ENCODE measurements at places on chromosomes 3 and 15. TPM values are rescaled to one million over a fixed set of nuclear protein-coding genes. Genes with fewer than 3 reads are reported as not detected.

The SCAANT1 gene
- polyA plus RNA-seq, result not detected

The RPP14 gene
- 11.8 TPM for polyA plus RNA-seq

The SLC22A13 gene
- not detected for polyA plus RNA-seq

The RPUSD2 gene
- polyA plus RNA-seq, result 9.7 TPM

The GXYLT2 gene
- 9.4 TPM for polyA plus RNA-seq

The OPA1 gene
- polyA plus RNA-seq, result 14.4 TPM

The SPATA12 gene
- 0.02 TPM for polyA plus RNA-seq

The KBTBD12 gene
- 0.87 TPM for polyA plus RNA-seq

The KY gene
- 0.87 TPM for polyA plus RNA-seq

The CD80 gene
- polyA plus RNA-seq, result 0.73 TPM

The CCR9 gene
- polyA plus RNA-seq, result 0.05 TPM

The GALNT15 gene
- 28.5 TPM for polyA plus RNA-seq

The ATP8B4 gene
- polyA plus RNA-seq, result 8.7 TPM

The PPP4R2 gene
- polyA plus RNA-seq, result 20.5 TPM

The NRG4 gene
- 1.0 TPM for polyA plus RNA-seq

The LRRC15 gene
- 0.10 TPM for polyA plus RNA-seq

The SPRED1 gene
- polyA plus RNA-seq, result 8.5 TPM

The MESP2 gene
- 0.19 TPM for polyA plus RNA-seq

The SYNPR gene
- polyA plus RNA-seq, result not detected

The LRRC57 gene
- 19.2 TPM for polyA plus RNA-seq

The ZNF774 gene
- 4.1 TPM for polyA plus RNA-seq

The CPEB1 gene
- 6.7 TPM for polyA plus RNA-seq

All from ovary (tissue), 10 donors.